ENCODE measurements at places on chromosomes 1 and 21.

- DNase-seq: no peak
Observed at GRCh38 chr1:165854101-165854845, 26.9 kb downstream of the UCK2 start.

DNA sequence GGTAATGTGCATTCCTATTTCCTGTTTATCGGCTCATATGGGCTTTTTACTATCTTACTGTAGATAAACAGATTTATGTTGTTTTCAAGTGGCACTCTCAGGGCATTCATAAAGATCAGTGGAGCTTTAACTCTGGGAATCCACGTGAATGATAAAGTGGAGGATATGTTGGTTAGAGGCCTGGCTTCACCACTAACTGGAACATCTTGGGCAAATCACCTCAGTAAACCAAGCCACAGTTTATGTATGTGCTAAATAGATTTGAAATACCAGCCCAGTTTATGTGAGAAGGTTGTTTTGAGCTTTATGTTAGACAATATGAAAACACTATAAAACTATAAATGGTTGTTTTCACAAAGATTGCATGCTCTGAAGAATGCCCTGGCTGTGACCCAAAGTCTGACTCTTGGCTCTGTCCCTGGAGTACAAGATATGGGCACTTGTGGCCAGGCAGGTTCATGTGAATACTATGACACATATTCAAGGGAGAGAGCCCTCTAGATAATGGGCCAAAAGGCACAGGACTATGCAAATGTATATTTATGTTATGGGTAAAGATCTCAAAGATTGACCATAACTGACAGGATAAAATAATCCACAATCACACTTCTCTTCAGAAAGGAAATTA, 36.7 kb downstream of the FAM163A start:
- no peak for DNase-seq

GRCh38 chr1:101653482-101653946, 343.2 kb downstream of the OLFM3 start:
- no peak for DNase-seq

DNA sequence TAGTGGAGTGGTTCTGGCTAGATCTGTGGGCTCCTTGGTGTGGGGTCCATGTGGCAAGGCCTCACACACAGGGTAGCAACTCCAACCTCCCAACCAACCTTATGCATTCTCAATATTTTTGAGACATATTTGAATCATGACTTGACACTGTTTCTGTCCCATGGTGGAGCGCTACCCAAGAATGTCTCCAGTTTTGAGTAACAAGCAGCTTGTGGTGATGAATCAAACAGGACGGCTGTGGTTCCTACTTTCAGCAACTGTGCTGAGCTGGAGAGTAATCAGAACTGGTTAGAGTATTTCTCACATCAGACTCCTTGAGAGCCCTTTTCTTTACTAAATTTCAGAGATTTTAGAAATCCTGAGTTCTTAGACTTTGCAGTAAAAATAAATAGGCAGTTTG, 3.1 kb downstream of the LCE3D start:
- DNase-seq: no peak

GRCh38 chr1:228882041-228882770, 146.9 kb downstream of the RHOU start:
- no peak for DNase-seq
